ELF-1 (cell line): ENCODE measurements at places on chromosomes 1 and 21.

DNA sequence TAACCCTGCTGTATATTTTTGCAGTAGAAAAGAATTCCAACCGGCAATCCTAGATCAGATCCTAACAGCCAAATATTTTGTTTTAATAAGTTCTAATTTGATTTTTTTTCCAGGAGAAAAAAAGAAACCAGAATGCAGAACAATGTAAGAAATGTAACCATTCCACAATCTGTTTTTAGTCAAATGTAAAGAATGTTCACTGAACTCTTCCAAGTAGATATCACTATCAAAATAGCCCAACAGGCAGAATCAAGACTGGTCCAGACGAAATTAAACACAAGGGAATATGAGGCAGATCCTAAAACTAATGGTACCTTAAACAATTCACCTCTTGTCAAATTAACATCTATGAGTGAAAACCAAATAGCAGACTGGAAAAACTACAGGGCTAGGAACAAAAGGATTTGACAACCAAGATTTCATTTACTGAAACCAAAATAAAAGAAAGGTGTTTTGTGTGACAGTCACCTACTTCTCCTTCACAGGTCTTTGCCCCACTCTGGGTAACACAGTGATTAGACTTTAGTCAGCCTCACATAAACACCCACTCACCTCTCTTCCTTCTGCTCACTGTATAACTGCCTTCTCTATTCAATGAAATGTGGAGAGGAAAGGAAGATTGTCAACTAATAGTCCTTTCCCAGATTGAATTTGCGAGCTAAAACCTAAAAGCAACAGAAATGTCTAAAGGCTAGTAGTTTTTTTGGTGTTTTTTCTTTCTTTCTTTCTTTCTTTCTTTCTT, 137.9 kb downstream of the FAF1 start:
- no peak for DNase-seq

DNA sequence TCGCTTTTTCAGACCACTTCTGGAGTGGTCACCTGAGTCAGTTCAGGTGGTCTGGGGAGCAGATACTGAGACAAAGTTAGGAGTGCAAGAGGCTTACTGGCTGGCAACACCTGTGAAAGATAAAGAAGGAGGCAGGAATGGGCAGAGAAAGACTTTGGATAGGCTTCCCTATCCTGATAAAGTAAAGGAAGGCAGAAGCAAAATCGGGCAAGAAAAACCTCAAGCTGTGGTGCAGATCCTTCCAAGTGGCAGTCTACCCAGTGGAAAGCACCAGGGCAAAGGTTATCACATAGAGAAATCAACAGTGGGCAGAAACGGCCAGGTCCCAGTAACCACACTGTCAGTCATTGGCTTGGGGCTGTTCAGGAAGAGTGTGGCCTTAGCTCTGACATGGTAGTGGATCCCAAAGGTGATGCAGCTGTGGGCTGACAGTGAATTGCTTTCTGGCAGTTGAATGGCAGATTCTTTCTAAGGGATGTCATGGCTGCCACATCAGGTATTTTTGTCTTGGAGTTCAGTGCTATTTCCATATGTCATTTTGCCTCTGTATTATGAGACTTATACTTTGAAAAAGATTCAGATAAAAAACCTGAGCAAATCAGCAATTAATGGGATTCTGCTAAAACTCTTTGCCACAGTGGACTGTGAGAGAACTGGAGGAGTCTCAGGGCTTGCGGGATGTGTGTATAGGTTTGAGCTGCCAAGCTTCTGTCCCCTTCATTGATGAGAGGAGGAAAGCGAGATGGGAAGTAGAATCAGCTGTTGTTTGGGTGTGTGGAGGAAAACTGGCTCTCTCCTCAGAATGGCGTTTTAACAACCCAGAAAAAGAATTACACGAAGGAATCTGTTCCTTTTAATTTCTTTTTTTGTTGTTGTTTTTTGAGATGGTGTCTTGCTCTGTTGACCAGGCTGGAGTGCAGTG, 8.1 kb upstream of the CGN start:
- DNase-seq, result peak; percentile 33

- no peak for DNase-seq
These were observed 64.1 kb downstream of the NOS1AP start for GRCh38 chr1:162133566-162133965.

- no peak for DNase-seq
These were observed 28.1 kb downstream of the TMEM50B start for GRCh38 chr21:33451634-33452071.

DNA sequence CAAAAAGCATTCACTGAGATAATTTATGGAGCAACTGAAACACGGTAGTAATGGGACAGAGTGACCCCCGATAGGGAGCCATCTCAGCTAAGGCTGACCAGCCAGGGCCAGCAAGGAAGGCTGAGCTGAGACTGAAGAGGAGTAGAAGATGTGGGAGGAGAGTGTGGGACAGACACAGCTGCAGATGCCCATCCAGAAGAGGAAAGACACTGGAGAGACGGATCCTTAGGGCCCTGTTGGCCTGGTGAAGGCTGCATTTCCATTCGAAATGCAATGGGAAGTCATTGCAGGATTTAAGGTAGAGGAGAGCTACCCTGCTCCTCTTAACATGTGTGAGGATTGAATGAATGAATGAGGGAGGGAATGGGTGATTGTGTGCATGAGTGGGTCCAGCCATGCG, 44.0 kb upstream of the LRP8 start:
- no peak for DNase-seq

- no peak for DNase-seq
These were observed 56.1 kb upstream of the SDC3 start for GRCh38 chr1:30964706-30965105.

GRCh38 chr1:91791103-91791502, 94.8 kb downstream of the TGFBR3 start:
- peak; percentile 44 for DNase-seq
